Activated naive CD4-positive, alpha-beta T cell treated with Interleukin-2 at 50 U/mL for 16 hours (primary cell): ENCODE measurements at places on chromosomes 12 and 14.

GRCh38 chr14:61271552-61271951 lies 9.6 kb downstream of the TMEM30B start:
- no peak for DNase-seq

DNA sequence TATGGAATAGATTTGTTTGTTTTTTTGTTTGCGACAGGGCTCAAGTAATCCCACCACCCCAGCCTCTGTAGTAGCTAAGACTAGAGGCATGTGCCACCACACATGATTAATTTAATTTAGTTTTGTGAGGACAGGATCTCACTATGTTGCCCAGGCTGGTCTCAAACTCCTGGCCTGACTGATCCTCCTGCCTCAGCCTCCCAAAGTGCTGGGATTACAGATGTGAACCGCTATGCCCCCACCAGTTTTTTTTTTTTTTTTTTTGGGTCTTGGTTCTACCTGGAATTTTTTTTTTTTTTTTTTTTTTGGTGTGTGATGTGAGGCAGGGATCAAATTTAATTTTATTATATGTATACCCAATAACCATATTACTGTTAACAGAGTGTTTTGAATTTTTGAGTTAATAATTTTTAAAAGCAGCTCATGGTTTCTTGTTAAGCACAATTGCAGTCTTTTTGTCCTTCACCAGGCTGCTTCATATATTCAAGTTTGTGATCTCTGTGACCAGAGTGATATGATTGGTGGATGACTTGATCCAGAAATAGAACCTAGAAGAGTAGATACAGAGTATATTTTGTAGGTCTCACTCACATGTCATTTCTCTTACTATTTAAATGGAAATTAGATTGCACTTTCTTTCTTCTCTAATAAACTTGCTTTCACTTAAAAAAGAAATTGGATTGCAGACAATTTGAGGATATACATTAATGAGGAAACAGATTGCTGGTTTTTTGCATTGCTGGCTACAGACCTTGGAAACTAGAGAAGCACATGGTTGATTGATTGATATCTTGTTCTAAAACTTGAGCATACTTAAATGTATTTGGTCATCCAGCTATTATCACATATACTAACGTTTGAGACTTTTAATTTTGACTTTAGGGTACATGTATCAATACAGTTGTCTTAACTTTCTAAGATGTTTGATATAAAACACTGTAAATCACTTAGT lies 13.2 kb downstream of the ADIPOR2 start:
- no peak for DNase-seq

- DNase-seq: no peak
These were observed 43.9 kb upstream of the GNPNAT1 start for GRCh38 chr14:52835122-52835903.

GRCh38 chr12:118183711-118184110 lies 47.8 kb downstream of the PEBP1 start:
- DNase-seq: no peak

GRCh38 chr12:67052981-67053380 lies 216.2 kb upstream of the CAND1 start:
- no peak for DNase-seq

- no peak for DNase-seq
These were observed 470.8 kb downstream of the NELL2 start for GRCh38 chr12:44405297-44405696.

- DNase-seq: no peak
These were observed 20.7 kb upstream of the SDR39U1 start for GRCh38 chr14:24463017-24463883.
